ENCODE measurements at places on chromosomes 1 and 21.

- DNase-seq, result no peak
Observed at GRCh38 chr1:201507360-201507675, 395 bp upstream of the CSRP1 start.

GRCh38 chr1:188986745-188987417 is 1490.8 kb downstream of the BRINP3 start:
- no peak for DNase-seq

GRCh38 chr1:32303997-32304622 is 12.2 kb downstream of the HDAC1 start:
- no peak for DNase-seq

DNA sequence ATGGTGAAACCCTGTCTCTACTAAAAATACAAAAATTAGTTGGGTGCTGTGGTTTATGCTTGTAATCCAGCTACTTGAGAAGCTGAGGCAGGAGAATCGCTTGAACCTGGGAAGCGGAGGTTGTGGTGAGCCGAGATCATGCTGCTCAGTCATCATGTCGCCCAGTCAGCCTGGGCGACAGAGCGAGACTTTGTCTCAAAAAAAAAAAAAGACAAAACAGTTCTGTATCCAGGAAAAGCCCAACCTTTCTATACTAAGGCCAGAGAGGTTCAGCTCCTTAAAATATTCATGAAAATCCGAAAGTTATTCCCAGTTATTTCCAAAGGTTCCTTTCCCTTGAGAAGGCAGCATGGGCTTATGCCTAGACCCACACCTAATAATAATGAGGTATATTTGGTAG is 4.2 kb downstream of the MRPL37 start:
- no peak for DNase-seq

- DNase-seq, result no peak
Observed at GRCh38 chr1:207948536-207949250, 37.8 kb upstream of the CD34 start.

GRCh38 chr1:39268112-39268581 is 63.7 kb downstream of the MACF1 start:
- DNase-seq, result no peak

GRCh38 chr1:201259476-201260235 is 23.6 kb upstream of the PKP1 start:
- no peak for DNase-seq

- DNase-seq, result no peak
Observed at GRCh38 chr1:1782399-1783221, 4.3 kb upstream of the NADK start.

- no peak for DNase-seq
Observed at GRCh38 chr1:68346188-68346808, 103.5 kb downstream of the RPE65 start.

- DNase-seq, result no peak
Observed at GRCh38 chr1:30740251-30741238, 17.0 kb downstream of the LAPTM5 start.

DNA sequence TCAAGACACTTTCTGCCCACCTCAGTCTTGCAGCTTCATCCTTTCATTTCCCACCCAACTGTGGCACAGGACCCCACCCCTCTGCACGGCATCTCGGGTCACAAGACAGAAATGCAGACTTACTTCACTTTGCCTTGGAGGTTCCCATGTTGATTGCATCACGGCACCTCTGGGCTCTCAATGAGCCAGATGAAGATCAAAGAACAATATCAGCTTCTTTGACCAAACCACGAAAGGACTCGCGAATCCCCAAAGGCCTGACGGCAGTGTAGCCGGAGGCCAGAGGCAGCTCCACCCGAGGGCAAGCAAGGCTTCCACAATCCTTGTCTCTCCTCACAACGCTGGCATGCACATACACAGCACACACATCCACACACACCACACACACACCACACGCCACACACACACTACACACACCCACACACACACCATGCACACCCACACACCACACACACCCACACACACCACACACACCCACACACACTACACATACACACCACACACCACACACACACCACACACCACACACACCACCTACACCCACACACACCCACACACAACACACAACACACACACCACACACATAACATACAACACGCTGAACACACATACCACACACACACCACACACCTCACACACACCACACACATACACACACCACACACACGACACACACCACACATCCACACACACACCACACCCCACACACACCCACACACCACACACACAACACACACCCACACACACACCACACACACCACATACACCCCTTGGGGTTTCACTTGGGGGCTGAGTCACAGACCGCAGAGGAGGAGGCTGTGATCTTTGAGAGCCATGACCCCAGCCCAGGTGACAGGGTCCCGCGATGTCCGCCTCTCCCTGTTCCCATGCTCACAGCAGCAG is 35.8 kb downstream of the UBASH3A start:
- peak; percentile 23 for DNase-seq

GRCh38 chr1:41380979-41381691 is 19.9 kb downstream of the FOXO6 start:
- DNase-seq, result no peak

- no peak for DNase-seq
Observed at GRCh38 chr1:111199881-111200801, at the start of gene DENND2D. DENND2D (minus strand) TSS chr1:111200646; CDS start chr1:111200459, 187 bp downstream.

DNA sequence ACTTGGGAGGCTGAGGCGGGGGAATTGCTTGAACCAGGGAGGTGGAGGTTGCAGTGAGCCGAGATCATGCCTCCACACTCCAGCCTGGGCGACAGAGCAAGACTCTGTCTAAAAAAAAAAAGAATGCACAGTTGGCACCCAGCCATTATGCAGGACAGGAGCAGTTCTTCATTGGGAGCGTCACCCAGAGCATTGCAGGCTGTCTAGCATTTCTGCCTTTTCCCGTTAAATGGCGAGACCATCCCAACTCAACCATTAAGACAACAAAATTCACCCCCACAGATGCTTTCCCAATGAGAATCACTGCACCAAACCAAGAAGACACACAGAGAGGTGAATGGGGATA is 105.8 kb downstream of the EDEM3 start:
- no peak for DNase-seq

GRCh38 chr1:152141971-152142584 is 16.9 kb downstream of the RPTN start:
- DNase-seq, result no peak

GRCh38 chr1:67338642-67339041 is 31.0 kb downstream of the IL12RB2 start:
- DNase-seq, result no peak

DNA sequence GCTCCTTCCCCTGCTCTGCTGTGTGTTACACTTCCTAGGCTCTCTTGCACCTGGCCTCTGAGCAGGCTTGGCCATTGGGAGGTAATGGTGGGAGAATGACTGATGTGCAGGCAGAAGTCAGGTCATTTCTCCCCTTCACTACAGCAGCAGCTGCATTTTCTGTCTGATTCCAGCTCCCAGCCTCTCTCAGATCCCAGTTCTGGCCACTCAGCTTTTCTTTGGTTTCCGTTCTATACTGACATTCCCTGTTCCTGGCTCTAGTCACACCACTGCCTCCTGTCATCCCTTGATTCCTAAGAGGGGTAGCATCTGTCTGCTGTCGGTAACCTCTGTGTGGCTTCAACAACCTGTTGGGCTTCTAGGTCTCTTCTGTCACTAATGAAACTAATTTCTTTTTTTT is 127.7 kb upstream of the HOOK1 start:
- DNase-seq, result no peak

GRCh38 chr1:70392626-70393025 is 18.4 kb upstream of the CTH start:
- DNase-seq, result no peak

DNA sequence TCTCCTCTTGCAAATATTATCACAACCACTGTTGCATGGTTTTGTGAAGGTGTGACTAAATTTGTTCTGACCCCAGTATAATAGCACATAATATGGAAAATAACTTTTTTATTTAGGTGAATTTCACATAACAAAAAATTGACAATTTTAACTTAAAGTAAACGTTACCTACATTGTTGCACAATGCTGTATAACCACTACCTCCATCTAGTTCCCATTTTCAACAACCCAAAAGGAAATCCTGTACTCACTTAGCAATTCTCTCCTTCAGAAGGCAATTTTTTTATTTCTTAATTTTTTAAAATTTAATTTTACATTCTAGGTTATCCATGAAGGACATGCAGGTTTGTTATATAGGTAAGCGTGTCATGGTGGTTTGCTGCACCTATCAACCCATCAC is 95.2 kb downstream of the KCNJ6 start:
- DNase-seq, result no peak

GRCh38 chr1:74729741-74730478 is 2.9 kb downstream of the CRYZ start:
- no peak for DNase-seq

DNA sequence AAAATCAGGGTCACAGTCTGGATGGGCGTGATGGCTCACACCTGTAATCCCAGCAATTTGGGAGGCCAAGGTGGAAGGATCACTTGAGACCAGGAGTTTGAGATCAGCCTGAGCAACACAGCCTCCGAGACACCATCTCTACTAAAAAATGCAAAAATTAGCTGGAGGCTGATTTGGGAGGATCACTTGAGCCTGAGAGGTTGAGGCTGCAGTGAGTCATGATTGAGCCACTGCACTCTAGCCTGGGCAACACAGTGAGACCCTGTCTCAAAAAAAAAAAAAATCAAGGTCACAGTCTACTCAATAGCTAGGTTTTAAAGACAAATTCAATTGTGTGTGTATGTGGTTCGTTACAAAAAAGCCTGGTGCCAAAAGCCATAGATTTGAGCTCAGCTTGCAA is 34.4 kb downstream of the TRIM67 start:
- no peak for DNase-seq

- DNase-seq, result no peak
Observed at GRCh38 chr1:62280960-62281465, 38.2 kb downstream of the KANK4 start.

Measured in effector memory CD8-positive, alpha-beta T cell (primary cell).